Nucleus accumbens (tissue), 56 donors: ENCODE measurements at places on chromosomes 1 and 21.

GRCh38 chr1:84192681-84193080, 48.6 kb downstream of the PRKACB start:
- DNase-seq: no peak

- no peak for DNase-seq
Measured at GRCh38 chr1:223110952-223111351, 32.1 kb downstream of the TLR5 start.

DNA sequence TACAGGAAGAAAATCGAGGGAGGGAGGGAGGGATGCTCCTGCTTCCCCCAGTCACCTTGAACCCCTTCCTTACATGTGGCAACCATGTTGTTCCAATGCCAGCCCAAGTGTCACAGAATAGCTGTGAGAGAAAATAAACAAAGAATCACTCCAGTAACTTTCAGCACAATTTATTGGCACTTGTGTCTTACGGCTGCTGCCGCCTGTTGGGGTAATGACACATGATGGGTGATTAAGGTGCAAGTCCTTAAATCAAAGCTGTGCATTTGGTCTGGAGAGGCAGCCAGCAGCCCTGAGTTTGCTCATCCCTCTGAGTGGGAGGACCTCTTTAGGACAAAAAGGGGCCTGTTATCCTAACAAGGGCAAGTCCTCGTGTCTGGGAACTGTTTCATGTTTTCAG, 377.7 kb downstream of the PCP4 start:
- no peak for DNase-seq

DNA sequence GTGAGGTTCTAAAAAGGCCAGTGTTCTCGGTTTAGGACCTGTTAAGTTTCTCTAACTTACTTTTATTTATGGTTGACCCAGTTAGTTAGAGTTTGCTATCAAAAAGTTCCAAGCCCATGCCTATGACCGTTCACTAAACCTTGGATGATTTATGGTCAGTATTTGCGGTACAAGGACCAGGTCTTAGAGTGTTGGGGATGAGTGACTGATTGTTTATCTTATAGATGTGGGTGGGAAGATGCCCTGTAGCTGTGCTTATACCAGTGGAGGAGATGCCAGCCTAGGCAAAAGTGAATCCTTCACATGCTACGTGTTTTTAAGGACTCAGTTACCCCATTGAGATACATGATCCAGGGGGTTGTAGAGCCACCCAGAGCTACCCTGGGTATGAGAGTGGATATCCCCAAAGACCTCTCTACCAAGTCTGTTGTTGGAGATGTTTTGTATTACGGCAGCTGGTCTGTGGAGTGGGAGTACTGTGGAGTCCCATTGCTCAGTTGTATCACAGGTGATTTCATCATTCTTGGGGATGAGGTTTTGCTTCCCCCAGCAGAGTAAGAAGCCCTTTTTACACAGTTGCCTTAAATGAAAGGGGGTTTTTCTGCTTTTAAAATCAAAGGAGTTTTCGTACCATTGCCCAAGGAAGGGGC, 2.1 kb downstream of the SLC22A15 start:
- DNase-seq: no peak
